ENCODE measurements at places on chromosomes 3 and 15. TPM values are rescaled to one million over a fixed set of nuclear protein-coding genes. Genes with fewer than 3 reads are reported as not detected.

CPNE9 gene
- total RNA-seq, result 0.25 TPM

PLA2G4B gene
- 17.0 TPM for total RNA-seq

GREM1 gene
- total RNA-seq, result not detected

PIERCE2 gene
- 0.60 TPM for total RNA-seq

RTP4 gene
- total RNA-seq, result 18.9 TPM

CAV3 gene
- total RNA-seq, result not detected
